ENCODE measurements at places on chromosomes 1 and 21.

DNA sequence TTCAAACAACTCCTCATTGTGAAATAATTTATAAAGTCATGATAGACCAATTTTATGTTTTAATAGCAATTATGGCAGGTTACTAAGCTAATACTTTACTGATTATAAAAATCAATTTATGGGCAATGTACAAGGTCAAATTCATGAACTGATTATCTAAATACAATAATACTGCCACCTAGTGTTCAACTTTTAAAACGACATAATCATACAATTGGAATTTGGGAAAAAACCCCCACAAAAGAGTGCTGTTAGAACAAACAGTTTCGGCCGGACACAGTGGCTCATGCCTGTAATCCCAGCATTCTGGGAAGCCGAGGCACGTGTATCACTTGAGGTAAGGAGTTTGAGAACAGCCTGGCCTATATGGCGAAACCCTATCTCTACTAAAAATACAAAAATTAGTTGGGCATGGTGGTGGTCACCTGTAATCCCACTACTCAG, 14.0 kb downstream of the GTF2B start:
- DNase-seq: peak; percentile 31

DNA sequence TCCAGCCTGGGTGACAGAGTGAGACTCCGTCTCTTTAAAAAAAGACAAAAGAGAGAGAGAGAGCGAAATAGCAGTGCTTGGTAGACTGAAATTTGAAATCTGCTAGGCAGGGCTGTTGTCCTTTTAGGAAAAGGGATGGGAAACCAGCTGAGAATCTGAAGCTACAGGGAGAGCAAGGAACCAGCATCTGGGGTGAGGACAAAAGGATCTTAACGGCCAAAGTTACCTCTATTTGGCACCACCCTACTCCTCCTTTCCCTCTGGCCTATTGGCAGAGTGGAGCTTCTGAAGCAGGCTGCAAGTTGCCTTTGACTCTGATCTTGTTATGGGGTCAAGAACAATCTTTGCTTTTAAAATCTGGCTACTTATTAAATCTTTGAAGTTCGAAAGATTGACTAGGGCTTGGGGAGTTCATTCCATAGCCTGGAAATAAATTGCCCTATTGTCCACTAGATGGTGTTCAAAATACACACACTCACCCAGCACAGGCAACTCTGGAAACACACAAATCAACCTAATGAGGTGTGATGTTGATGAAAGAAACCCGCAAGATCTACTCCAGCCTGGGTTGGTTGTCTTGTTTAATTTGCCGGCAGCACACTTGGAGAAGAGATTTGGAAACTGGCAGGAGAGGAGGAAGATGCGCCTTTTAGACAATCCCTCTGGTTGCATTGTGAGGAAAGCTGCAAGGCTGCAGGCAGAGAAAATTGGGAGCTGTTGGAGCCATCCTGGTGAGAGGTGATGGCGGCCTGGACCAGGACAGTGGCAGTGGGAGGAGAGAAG, 16.5 kb upstream of the PARP1 start:
- DNase-seq: no peak

DNA sequence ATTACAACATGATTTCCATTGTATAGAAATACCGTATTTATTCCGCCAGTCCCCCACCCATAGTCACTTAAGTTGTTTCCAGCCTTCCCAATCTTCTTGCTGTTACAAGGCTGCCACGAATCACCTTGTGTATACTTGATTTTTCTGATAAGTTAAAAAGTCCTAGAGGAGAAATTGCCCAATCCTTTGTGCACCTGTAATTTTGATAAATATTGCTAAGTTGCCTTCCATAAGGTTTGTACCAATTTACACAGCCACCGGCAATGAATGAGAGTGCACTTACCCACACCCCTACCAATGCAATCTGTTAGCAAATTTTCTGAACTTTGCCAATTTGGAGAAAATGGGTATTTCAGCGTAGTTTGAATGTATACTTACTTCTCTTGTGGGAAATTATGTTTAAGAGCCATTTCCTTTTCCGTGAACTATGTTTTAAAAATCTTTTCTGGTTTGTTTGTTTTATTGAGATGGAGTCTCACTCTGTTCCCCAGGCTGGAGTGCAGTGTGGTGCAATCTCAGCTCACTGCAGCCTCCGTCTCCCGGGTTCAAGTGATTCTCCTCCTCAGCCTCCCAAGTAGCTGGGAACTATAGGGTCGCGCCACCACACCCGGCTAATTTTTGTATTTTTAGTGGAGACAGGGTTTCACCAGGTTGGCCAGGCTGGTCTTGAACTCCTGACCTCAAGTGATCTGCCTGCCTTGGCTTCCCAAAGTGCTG, 87.4 kb downstream of the DHRS3 start:
- DNase-seq: no peak

GRCh38 chr1:233432916-233433315, 105.4 kb downstream of the MAP3K21 start:
- no peak for DNase-seq

DNA sequence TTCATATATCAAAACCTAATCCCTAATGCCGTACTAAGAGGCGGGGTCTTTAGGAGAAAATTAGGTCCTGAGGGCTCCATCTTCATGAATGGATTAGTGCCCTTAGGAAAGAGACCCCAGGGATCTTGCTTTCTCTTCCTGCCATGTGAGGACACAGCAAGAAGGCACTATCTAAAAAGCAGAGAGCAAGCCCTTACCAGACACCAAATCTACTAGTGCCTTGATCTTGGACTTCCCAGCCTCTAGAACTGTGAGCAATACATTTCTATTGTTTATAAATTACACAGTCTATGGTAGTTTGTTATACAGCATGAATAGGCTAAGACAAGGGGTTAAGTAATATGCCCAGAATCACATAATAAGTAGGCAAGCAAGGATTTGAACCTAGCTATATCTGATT, 42.9 kb downstream of the STYXL2 start:
- no peak for DNase-seq

- DNase-seq: no peak
Measured at GRCh38 chr1:245434280-245434679, 279.5 kb downstream of the KIF26B start.

Measured in CD4-positive, alpha-beta memory T cell (primary cell).